Islet precursor cell (in vitro differentiated cells): ENCODE measurements at places on chromosomes 7 and 10.

- DNase-seq = no peak
Measured at GRCh38 chr7:137295739-137296324, 47.7 kb downstream of the PTN start.

DNA sequence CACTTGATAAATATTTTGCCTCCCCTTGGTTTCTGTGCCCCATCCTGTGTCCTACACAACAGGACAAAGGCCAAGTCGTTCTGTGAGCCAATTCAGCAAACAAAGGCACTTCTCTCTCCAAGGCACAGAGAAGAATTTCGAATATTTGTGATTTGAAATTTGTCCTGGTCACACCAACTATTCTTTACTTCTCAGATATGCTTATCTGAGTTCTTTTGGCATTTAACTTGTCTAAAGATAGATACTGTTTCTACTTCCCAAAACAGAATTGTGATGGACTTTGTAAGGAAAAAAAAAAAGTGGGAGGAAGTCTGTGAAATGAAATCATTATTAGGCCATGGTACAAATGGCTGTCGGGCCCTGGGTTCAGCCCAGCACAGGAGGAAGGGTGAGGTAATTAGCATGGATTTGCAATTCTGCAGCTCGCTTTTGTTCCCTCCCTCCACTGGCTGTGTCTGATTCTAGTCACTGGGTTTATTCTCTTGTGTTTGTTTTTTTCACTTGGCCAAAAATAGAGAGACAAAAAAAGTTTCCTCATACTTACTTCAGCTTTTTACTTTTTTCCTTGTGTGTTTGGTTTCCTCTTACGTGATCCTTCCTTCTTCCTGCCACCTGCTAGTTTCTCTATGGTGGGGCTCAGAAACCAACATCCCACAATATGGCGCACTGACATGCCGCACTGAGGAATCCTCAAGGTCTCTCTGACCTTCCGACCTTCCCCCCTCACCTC is 108.2 kb upstream of the MKLN1 start:
- no peak for DNase-seq

DNA sequence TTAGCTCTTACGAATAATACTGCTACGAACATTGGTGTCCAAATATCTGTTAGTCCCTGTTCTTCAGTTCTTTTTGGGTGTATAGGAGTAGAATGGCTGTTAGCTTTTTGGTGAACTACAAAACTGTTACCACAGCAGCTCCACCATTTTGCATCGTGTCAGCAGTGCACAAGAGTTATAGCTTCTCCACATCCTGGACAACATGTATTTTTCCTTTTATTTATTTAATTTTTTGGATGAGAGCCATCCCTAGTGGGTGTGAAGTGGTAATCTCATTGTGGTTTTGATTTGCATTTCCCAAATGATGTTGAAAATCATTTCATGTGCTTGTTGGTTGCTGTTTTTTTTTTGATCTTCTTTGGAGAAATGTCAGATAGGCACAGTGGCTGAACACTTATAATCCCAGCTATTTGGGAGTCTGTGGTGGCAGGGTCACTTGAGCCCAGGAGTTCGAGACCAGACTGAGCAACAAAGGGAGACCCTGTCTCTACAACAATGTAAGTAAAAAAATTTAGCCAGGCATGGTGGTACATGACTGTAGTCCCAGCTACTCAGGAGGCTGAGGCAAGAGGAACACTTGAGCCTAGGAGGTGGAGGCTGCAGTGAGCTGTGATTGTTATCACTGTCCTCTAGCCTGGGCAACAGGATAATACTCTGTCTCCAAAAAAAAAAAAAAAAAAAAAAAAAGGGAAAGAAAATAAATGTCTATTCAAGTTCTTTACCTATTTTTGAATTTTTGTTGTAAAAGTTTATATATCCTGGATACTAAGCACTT is 31.7 kb downstream of the TRIM24 start:
- no peak for DNase-seq

DNA sequence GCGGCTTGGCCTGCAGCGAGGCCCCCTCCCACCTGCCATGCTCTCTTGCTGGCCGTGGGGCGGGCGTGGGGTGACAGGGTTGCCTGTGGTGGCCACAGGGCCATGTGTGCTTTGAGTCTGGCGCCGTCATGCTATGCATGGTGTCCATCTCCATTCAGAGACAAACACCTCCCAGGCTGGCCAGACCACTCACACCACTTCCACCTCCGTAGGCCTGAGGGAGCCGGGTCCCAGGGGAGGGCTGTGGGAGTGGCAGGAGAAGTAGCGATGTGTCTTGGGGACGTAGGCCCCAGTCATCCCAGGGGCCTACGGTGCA is 65.5 kb downstream of the DNAJB6 start:
- no peak for DNase-seq

DNA sequence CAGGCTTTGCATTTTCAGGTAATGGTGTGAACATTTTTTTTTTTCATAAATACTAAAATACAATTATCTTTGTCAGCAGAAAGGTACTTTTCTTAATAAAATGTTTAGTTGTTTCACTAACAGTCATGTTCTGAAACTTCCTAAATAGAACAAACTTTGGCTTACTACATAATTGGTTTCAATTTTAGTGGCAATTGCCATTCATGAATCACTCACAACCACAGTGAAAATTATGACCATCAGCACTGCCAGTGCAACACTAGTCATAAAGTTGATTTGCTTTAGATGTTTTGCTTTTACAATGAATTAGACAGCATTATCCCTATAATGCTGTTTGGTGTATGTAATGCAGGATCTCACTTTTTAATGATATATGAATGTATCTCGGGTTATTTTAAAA is 297.6 kb upstream of the PLXDC2 start:
- no peak for DNase-seq

GRCh38 chr10:95767884-95768556 is 12.1 kb downstream of the ENTPD1 start:
- no peak for DNase-seq

- DNase-seq = peak; percentile 73
Measured at GRCh38 chr10:126754966-126755365, 84.5 kb upstream of the C10orf90 start.

- DNase-seq = peak; percentile 54
Measured at GRCh38 chr7:68776326-68776725, 821.9 kb upstream of the AUTS2 start.

DNA sequence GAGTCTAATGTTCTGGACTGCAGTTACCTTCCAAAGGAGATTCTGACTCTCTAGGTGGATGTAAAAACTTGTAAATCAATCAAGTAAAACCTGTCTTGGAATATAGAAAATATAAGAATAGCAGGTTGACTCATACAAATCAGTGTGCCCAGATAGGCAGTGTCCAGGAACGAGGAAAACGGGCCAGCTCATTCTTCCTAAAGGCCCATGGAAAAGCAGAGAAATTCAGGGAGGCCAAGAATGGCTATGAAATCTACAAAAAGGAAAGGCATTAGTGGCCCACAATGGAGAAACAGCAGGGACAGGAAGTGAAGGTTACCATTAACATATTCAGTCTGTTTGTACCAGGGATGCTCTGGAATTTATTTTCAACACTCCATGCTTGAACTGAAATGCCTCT is 14.9 kb downstream of the GLI3 start:
- no peak for DNase-seq

- no peak for DNase-seq
Measured at GRCh38 chr10:82411416-82411815, 536.4 kb downstream of the NRG3 start.

DNA sequence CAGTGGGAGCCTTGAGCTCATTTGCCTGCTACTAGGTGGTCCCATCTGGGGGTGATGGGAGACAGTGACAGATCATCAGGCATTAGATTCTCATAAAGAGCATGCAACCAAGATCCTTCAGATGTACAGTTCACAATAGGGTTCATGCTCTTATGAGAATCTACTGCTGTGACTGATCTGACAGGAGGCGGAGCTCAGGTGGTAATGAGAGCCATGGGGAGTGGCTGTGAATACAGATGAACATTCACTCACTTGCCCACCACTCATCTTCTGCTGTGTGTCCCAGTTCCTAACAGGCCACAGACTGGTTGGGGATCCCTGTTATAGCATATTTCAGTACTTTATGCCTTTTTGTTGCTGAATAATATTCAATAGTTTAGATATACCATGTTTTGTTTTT is 6.6 kb upstream of the UBE2D1 start:
- DNase-seq = no peak

- no peak for DNase-seq
Measured at GRCh38 chr7:112547916-112548315, 67.1 kb downstream of the LSMEM1 start.

- no peak for DNase-seq
Measured at GRCh38 chr7:47389171-47389922, 192.6 kb downstream of the TNS3 start.

GRCh38 chr7:80945976-80946375 is 27.1 kb upstream of the SEMA3C start:
- DNase-seq = no peak

DNA sequence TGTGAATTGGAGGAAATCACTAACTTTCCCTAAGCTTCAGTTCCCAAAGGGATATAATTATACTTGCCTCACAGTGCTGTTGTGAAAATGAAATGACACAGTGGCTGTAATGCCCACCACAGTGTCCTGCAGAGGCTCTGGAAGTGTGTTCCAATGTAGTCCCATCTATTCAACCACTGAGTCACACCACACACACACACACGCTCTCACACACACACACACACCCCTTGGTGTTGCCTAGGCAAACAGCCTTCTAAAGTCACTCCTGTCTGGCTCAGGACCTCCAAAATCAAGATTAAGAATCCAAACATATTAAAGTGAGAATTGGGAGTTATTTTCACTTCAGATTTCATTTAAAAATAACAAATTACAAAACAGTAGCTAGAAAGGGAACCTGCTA is 73.3 kb downstream of the NRCAM start:
- no peak for DNase-seq

- peak; percentile 60 for DNase-seq
Measured at GRCh38 chr7:82530361-82530760, 86.8 kb upstream of the CACNA2D1 start.

- DNase-seq = no peak
Measured at GRCh38 chr7:29372351-29373090, 177.9 kb downstream of the CHN2 start.

DNA sequence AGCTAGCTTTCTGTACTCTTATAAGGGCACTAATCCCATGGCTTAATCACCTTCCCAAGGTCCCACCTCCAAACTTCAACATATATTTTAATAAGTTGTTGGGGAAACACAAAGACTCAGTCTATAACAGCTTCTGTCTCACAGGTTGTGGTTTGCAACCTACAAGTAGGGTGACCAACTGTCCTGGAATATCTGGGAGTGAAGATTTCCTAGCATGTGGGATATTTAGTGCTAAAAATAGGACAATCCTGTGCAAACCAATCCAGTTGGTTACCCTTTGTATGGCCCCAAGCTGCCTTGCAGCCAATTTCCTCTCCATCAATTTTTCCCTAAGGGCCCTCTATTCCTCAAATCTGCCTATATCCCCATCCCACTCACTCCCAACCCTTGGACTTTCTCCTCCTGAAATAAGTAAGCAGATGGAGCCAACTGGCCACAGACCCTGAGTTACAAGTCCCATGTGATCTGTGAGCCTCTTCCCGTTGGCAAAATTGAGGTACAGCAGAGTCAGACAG is 82.3 kb downstream of the FAM13C start:
- no peak for DNase-seq

DNA sequence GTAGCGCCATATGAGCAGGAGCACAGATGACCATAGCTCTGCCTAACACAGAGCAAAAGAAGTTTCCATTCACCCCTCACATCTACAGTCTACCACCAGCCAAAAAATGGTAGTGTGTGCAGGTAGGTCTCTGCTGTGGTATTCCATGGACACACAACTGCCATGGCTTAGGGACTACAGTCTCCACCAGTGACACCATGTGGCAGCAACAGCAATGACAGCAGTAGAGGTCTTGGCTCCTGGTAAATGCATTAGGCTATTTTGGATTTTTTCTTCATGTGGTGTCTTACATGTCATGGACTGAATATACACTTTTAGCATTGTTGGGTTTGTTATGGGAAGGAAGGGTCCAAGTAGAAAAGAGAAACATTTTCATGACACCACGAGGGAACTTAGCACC is 70.1 kb upstream of the CABCOCO1 start:
- DNase-seq = peak; percentile 60

DNA sequence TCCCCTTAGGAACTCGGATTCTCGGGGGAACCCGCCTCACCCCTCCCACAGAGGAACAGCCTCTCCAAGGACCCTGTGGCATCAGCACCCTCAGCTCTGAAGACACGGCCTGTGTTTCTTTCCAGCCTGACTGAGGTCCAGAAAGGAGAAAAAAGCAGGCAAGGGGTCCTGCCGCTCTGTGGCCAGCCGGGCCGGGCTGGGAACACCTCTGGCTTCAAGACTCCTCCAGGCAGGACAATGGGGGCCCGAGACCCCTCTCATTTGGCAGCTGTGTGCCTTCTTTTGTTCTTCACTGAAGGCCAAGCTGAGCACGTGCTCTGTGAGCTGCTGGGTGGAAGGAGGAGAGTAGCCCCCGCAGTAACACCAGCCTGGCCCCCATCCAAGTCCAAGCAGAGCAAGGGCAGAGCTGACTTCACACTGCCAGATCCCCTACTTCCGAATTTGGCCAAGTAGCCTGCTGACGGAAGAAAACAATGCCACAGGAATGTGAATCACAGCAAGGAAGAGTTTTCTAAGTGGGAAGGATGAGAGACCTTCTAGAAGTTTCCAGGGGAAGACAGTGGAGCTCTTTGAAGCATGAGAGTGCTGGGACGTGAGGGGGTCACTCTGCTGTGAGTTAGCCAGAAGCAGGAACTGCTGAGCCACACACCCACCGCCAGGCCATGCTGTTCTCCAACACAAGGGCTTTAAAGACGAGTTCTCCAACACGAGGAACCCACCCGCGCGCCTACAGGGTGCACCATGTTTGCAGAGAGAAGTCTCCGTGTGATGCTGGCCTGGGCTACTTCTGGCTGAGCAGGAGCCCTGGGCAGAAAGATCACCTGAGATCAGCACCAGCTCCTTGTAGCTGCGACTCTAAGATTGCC is 3.1 kb downstream of the CNPY1 start:
- no peak for DNase-seq

DNA sequence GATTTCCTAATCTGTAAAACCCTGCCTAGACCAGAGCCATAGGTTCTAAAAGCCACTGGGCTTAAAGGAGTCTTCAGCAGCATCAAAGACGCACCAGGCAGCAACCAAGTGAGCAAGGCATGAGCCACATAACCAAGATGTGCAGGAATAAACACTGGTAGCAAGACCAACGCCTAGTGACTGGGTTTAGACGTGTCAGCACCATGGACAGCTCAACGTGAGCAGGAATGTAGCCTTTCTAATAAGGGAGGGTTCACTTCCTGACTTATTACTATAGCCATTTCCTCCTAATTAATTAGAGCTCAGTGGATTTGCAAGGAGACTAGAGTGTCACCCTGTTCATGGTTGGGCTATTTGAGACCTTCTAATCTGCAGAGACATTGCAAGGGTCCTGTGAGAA is 223.7 kb downstream of the LHFPL3 start:
- peak; percentile 81 for DNase-seq

DNA sequence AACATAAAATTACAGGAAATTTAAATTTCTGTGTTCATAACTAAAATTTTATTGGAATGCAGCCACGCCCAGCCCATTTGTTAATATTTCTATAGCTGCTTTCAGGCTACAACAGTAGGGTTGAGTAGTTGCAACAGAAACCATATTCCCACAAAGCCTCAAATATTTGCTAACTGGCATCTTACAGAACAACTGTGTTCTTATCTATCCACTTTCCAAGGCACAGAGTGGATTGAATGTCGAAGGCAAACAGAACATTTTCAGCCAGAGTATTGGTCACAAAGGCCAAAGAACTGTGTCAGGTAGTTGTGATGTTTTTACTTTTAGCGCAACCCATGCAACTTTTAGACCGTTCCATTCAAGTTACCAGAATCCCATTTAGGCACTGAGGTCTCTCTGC is 51.1 kb upstream of the OPN4 start:
- DNase-seq = no peak
